NCI-H146 (cell line): ENCODE measurements at places on chromosomes 1 and 21.
A peak's percentile ranks its signal among the peaks of the same experiment; 100 is the strongest.

DNA sequence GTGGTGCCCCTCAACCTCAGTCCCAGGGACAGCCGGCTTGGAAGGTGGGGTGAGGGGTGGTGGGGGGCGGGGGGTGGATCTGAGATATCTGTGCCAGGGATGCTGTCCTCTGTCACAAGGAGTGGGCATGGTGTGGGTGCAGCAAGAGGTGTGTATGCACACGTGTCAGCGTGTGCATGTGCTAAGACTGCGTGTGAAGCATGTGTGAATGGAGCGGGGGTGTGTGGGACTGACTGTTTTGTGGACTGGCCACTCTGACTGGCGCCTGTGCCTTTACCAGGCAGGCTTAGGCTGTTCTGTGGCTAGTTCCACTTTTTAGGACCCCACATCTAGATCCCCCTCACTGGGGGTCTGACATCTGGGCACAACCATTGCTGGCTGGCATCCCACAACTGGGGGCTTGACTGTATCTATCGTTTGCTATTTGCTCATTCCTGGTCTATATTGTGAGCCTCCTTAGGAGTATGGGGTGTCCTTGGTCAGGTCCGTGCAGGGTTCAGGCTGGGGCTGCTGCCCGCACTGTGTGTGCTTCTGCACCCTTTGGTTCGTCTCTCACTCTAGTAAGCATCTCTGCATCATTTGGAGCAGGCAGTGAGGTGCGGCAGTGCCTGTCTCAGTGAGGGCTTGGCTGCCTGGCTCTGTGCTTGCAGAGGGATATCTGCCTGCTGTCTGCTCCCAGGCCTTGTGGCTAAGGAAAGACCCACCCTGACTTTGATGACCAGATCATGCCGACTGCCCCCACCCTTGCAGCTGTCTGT is 1.9 kb downstream of the AMPD2 start:
- no peak for DNase-seq

DNA sequence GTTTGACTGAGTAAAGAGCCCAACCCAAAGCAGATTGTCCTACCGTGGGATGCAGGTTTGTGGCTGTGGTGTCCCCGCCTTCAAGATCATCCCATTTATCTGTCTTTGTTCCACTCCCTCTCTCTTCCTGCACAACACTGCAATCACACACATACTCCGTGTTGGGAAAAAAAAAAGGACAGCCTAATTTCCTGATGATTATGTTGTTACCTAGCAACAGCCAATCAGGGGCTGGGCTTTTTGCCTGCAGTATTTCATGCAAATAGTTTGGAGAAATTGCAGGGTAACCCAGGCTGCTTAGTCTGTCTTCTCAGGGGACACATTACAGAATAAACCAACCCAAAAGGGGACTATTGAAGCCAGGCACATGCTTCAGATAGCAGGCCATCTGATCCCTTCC is 38.3 kb downstream of the PHC2 start:
- DNase-seq, result peak; percentile 53

DNA sequence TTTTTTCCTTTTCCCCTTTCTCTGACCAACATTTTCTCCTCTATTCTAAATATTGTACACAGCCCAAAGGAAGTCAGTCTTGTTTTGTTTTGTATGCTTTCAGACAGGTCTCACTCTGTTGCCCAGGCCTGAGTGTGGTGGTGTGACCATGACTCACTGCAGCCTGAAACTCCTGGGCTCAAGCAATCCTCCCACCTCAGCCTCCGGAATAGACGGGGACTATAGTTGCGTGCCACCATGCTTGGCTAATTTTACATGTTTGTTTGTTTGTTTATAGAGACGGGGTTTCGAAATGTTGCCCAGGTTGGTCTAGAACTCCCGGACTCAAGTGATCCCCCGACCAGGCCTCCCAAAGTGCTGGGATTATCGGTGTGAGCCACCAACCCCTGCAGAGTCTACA is 72.8 kb downstream of the NRIP1 start:
- DNase-seq, result no peak

GRCh38 chr1:27571439-27572018 is 32.4 kb downstream of the AHDC1 start:
- DNase-seq, result no peak

GRCh38 chr1:110634455-110635311 is 28.5 kb upstream of the KCNA2 start:
- no peak for DNase-seq

DNA sequence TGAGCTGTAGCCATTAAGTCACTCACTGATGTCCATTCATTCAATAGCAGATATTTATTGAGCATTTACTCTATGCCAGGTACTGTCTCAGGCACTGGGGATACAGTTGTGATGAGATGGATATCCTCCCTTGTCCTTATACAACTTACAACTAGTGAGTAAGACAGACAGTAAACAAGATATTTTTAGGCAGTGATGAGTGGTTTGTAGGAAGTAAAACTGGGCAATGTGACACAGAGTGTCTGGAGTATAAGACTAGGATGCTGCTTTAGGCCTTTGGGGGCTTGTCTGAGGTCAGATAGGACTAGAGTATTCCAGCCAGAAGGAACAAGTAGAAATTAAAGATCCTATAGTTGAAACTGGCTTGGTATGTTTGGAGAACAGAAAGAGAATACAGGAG is 41.4 kb downstream of the NOS1AP start:
- DNase-seq, result no peak

DNA sequence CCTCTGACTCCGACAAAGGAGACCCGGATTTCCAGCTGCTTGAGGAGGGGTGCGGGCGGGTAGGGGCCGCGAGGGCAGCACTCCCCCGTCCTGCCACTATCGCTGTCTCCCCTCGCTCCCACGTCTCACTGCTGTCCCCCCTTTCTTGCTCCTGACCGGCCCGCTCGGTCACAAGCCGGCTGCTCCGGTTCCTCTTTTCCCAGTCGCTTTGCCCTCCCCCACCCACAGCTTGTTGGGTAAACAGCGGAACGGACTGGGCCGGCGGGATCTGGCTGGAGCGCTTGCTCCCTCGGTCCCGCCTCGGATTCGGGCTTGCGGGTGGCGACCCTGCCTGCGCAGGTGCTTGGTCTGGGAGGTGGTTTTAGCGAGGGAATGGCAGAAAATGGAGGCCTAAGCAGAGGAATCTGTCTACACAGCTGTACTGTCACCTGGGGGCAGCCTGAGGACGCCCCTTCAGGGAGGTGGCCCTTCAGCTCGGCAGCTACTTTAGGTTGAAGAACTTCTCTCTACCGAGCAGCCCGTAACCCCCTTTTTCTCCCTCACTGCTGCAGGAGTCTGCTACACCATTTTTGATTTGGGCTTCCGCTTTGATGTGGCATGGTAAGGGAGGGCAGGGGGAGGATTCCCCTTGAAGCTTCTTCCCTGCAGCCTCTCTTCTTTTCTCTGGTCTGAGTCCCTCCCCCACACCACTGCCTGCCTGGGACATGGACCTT is 645 bp downstream of the ATP6V0B start:
- peak; percentile 36 for DNase-seq

GRCh38 chr1:58748666-58749065 is 35.2 kb downstream of the JUN start:
- peak; percentile 87 for DNase-seq

DNA sequence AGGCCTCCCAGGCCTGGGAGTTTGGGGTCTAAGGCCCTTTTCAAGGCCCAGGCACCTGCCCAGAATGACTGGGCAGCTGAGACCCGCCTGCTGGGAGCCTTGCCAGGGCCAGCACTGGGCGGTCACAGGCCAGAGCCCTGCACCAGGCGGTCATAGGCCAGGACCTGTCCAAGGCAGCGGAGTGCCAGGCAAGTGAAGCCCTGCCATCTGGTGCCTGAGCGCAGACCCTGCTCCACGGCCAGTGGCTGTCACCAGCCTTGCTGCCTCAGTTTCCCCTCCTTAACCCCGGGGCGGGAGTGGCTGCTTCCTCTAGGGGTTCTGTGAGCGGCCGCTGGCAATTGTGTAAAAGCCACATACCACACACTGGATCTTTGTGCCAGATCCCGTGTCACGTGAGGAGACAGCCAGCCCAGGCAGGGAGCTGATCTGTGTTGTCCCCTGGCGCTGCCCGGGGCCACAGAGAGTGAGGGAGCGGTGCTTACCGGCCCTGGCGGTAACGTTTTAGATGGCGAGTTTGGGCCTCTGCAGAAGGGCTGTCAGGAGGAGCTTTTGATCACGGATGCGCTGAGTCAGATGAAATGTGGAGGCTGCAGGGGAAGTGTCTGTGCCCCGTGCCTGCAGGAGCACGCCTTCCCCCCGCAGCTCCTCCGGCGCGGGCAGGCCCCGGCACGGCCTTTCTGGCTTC is 4.6 kb downstream of the COL18A1 start:
- DNase-seq, result no peak

DNA sequence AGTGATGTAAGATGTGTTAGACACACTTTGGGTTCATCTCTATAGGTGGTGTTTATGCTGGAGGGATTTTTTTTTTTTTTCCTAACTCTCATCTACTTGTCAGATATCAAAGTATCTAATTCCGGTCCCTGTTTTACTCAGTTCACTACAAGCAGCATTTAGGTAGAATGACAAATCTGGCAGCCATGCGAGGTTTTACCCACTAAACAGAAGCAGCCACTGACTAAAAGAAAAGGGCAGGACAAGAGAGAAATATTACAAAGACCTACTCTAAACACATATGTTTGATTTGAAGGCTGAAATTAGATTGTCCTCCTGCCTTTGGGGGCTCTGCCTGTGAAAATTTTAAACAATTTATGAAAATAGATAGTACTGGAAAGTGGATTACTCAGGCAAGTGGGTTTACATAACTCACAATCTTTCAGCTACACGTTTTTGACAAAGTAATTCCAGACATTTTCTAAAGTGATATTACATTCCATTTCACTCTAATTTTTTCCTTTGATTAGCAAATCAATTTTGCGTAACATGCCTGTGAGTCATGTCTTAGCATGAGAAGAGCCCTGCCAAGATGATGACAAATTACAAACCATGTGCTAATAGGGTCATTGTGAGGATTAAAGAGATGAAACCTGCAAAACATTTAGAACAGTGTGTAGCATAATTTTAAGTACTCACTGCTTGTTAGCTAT is 172.6 kb downstream of the PLA2G4A start:
- no peak for DNase-seq

GRCh38 chr1:183272390-183272848 is 86.4 kb downstream of the LAMC2 start:
- DNase-seq, result no peak

GRCh38 chr1:165666152-165666825 is 32.1 kb downstream of the ALDH9A1 start:
- no peak for DNase-seq

- DNase-seq, result peak; percentile 34
Measured at GRCh38 chr1:180178511-180179161, 24.0 kb downstream of the QSOX1 start.

DNA sequence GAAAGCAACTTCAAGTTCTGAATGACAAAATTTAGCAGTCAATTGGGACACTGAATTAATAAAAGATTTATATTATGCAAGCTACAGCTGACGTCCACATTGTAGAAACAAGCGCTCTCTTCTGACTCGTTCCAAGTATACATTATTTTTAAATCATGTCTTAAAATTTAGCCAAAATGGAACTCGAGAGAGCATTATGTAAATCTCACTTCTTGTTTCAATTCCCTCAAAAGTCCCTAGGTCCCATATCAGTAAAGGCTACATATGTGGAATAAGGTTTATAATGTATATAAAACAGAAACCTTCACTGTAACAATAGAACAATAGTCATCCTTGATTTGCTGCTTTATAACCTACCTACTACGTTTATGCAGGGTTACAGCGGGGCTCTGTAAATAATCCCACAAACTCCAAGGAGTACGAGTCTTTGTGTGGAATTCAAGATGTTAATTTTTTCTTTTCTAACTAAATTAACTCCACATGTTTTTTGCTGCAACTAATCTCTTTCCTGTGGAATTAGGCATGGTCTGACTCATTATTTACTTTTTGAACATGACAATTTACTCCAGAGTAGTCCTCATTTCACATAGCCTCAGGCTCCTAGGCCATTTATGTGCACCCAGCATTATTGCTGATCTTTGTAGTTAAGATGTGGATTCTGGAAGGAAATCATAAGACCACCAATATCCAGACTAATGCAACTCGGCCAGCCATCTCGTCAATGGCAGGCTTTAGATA is 785.1 kb downstream of the LTN1 start:
- no peak for DNase-seq

GRCh38 chr1:232353001-232353400 is 276.9 kb downstream of the SIPA1L2 start:
- no peak for DNase-seq

DNA sequence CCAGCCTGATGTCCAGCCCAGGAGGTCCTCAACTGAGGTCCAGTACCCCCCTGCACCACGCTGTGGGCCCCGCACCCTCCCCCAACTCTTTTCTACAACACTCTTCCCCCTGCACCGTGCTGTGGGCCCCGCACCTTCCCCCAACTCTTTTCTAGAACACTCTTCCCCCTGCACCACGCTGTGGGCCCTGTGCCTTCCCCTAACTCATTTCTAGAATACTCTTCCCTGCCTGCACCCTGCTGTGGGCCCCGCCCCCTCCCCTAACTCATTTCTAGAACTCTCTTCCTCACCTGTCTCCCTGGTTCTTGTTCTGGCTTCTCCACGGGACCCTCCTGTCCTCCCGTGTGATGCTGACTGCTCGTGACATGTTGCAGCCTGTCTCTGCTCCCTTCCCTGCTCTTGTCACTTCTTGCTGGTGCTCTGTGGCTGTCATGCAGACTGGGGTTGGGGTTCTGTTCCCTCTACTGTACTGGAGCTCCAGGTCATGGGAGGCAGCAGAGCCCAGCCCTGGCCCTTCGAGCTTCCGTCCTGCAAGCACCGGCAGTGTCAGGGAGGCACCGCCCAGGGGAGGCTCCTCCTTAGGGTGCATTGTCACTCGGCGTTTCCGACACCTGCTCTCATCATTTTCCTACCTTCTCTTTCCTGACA is 160.1 kb upstream of the COL6A1 start:
- no peak for DNase-seq

- no peak for DNase-seq
Measured at GRCh38 chr1:174974711-174975119, 25.0 kb upstream of the CACYBP start.

DNA sequence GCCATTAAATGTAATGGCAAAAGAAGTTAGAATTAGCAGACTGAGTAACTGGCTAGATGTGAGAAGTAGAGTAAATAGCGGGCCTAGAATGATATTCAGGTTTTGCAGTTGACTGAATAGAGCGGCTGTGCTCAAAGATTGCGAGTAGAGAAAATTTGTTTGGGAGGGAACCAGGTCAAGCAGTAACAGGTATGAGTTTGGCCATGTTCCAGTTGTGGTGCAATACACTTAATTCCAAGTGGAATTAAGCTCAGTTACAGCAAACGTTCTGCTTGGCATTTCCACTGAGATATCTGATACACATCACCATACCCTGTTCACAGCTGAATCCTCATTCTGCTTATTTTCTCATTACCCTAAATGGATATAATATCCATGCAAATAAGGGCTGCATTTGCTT is 1382.9 kb downstream of the MRPL39 start:
- no peak for DNase-seq

DNA sequence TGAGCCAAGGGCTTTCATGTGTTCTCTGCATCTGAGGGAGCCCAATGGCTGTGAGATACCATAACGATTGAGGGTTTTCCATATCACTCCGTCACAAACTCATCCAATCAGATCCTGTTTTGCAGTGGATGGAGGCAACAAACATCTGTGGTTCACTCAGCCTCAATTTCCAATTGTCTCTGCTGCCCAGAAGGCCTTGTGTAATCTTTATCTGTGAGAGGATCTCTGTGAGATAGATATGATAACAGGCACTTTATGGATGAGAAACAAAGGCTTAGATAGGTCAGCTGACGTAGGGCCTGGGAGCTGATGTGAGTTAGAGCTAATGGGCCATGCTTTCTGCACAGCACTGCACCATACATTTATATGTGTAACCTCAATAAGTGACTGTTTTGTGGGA is 3.3 kb upstream of the MTARC1 start:
- no peak for DNase-seq
